ENCODE measurements at places on chromosomes 11 and 22. TPM values are rescaled to one million over a fixed set of nuclear protein-coding genes. Genes with fewer than 3 reads are reported as not detected.
A peak's percentile ranks its signal among the peaks of the same experiment; 100 is the strongest.

Gene OR51B5
- 0.37 TPM for total RNA-seq

Gene TTC36
- 1.2 TPM for total RNA-seq

Gene PIWIL4
- 11.0 TPM for total RNA-seq

DNA sequence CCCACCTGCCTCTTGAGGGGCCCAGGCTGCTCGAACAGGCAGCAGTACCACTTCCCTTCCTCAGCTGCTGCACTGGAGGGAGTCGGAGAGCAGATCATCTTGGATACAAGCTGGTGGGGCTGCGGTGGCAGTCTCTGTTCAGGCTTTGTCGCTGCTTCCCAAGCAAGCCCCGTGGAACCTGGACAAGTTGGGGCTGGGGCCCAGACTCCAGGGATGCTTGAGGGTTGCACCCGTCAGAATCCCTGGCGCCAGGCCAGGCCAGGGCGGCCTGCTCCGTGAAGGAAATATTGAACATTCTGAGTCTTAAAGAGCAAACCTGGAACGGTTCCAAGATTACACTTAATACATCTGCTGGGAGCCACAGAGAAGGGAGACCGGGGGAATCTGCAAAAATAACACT lies 310.1 kb upstream of the SORL1-AS1 start:
- DNase-seq, result no peak

GRCh38 chr22:27719535-27720227 lies 81.9 kb downstream of the MN1 start:
- peak; percentile 70 for DNase-seq

GRCh38 chr11:18243783-18244362 lies 4.6 kb downstream of the SAA2 start:
- peak; percentile 66 for DNase-seq

GRCh38 chr22:22939588-22940368 lies 52.2 kb downstream of the IGLL5 start:
- DNase-seq, result no peak

DNA sequence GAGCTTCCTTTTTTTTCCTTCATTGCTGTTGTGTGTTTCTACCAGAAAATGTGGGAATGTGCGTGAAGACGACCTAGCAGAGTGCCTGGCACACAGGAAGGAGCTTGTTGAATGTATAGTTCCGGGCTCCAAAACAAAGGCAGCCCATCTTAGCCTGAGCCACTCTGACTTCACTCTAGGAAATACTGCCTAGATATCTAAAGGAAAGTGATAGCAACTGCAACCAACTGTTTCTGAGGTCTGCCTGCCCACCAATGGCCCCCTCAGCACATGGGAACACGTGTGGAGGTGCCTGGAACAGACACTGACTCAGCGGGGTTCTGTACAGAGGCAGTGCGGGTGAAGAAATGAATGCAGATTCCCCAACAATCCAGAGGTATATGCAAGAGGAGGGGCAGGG lies 14.7 kb upstream of the XBP1 start:
- no peak for DNase-seq

Measured in mucosa of gallbladder (tissue), 1 donor.